ENCODE measurements at places on chromosomes 1 and 21.

DNA sequence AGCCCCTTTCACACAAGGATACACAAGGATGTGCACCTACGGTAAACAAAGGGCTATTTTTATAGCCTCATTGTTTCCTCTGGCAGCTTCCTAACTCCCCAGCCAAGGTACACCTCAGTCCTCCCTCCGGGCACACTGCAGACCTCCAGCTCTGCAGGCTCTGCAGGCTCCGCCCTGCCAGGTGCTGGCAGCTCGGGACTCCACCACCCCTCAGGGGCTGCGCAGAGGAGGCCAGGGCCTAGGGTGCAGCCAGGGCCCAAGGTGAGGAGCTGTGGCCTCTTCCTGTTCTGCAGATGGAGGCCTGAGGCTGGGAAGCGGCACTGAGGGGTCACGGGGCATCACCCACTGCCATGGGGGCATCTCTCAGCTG, 19.8 kb upstream of the CLSTN1 start:
- DNase-seq, result peak; percentile 40

DNA sequence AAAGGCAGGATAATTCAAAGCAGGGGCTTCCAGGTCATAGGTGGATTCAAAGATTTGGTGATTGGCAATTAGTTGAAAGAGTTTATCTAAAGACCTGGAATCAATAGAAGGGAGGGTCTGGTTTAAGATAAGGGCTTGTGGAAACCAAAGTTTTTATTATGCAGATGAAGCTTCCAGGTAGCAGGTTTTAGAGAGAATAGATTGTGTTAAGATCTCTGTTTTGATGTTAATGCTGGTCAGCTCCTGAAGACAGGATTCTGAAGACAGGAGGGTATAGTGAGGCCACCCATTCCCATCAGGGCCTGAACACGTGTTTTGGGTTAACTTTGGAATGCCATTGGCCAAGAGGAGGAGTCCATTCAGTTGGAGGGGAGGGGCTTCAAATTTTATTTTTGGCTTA, 6.1 kb upstream of the PTBP2 start:
- DNase-seq, result no peak

GRCh38 chr1:32060914-32061313, 11.8 kb upstream of the TMEM39B start:
- no peak for DNase-seq

DNA sequence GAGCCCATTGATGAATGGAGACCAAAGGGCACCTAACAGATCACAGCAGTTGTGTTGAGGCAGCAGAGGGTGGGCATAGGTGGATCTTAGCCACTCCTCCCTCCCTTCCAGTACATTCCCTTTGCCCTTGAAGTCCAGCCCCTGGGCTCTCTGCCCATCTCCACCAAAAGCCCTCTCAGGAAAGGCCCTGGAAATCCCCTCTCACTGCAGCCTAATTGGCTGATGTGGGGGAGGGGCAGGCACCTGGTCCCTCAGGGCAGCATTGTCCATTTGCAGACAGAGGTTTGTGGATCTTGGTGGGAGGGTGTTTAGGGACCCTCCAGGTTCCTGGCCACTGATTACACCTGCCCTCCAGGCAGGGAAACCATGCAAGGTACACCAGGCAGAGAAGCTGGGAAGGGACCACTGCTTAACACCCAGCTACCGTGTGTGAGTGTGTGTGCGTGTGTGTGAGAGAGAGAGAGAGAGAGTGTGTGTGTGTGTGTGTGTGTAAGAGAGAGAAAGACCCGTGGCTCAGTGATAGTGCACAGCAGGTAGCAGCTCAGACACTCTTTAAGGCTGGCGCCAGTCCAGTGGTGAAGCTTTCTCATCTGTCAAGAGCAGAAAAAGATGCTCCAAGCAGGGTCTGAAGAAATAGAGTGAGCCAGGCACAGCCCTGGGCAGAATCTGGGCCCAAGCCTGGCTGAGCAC, 71.1 kb downstream of the MATN1 start:
- no peak for DNase-seq

DNA sequence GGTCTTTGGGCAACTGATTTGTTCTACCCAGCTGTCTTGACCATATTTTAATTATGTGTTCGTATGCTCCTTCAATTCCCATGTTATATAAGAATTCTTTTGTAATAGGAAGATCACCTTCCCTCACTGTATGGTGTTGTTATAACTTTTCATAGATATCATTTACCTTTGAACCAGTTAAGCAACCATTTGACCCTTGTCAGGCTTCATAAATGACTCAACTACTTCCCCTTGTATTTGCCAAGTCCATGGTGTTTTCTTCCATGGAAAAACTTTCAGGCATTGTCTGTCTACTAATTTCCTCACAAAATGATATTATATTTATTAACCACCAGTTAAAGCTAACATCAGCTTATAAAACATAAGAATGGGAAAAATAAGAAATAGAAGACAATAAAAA, 5.1 kb downstream of the BPNT1 start:
- DNase-seq, result no peak

- peak; percentile 56 for DNase-seq
These were observed 4.5 kb downstream of the DLGAP3 start for GRCh38 chr1:34924759-34925555.
